Endothelial cell of umbilical vein (primary cell): ENCODE measurements at places on chromosomes 3 and 15. TPM values are rescaled to one million over a fixed set of nuclear protein-coding genes. Genes with fewer than 3 reads are reported as not detected.

DNA sequence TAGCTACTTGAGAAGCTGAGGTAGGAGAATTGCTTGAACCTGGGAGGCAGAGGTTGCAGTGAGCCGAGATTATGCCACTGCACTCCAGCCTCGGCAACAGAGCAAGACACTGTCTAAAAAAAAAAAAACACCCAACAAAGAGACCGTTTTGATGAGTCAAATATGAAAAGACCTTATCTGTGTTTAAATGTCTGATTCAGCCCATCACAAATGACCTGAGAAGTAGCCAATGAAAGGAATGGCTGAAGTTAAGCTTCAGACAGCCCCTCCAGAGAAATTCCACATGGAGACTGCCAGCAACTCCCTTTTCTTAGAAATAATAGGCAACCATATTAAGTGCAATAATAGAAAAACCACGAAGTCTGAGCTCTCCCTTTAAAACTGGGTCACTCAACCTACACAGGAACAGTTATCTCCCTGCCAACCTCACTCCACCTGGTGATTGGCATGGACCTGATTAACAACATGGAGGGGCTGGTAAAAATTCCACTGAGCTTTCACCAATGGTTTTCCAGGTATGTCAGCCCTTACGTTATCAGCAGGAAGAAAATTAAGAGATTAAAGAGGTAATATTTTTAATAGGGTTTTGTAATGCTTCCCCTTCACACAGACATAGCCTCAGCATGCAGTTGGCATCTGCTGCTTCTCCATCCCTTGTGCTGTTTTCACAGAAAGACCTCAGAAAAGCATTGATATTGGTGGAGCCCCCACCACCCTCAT is 238.1 kb upstream of the STT3B start:
- DNase-seq: no peak

DNA sequence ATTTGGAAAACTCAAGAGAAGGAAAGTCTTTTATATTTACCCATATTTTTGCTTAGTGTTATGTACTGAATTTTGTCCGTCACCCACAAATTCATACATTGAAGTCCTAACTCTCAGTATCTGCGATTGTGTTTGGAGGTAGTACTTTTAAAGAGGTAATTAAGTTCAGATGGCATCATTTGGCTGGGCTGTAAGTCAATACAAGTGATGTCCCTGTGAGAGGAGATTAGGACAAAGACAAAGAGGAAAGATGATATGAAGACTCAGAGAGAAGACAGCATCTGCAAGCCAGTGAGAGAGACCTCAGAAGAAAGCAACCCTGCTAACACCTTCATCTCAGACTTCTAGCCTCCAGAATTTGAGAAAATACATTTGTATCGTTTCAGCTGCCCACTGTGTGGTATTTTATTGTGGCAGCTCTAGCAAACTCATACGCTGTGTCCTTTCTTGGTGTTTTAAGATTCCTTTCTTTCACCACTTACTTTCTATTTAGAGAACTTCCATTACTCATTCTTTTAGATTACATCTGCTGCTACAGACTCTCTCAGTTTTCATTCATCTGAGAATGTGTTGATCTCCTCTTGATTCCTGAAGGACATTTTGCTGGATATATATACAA is 17.0 kb downstream of the LRCH3 start:
- no peak for DNase-seq

GRCh38 chr3:149881879-149882278 is 68.9 kb downstream of the RNF13 start:
- DNase-seq: no peak

- DNase-seq: no peak
These were observed 141.6 kb downstream of the CLSTN2 start for GRCh38 chr3:140076552-140076951.

DNA sequence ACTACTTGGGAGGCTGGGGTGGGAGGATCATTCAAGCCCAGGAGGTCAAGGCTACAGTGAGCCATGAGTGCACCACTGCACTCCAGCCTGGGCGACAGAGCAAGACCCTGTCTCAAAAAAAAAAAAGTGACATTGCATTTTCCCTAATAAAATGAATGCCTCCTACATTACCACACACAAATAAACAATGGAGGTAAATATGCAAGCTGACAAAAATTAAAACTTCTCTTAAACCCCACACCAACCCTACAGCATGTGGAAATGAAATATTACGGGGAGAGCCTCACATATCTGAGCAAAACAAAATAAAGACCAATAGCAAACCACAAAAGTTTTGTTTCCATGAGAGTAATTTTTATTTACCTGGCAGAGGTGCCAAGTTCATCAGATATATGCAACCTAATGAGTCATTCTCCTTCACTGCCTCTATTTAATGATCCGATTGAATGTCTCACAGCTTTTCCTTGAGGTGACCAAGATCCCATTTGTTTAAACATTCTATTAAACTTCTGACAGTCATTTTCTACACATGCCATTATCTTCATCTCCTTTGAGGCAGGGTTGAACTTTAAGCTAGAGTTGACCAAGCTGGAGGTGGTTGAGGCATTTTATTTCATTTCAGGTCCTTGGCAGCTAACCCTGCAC is 9.4 kb upstream of the CAV3 start:
- DNase-seq: no peak

- DNase-seq: peak; percentile 76
These were observed 220.1 kb downstream of the TUSC7 start for GRCh38 chr3:116929505-116930222.

DNA sequence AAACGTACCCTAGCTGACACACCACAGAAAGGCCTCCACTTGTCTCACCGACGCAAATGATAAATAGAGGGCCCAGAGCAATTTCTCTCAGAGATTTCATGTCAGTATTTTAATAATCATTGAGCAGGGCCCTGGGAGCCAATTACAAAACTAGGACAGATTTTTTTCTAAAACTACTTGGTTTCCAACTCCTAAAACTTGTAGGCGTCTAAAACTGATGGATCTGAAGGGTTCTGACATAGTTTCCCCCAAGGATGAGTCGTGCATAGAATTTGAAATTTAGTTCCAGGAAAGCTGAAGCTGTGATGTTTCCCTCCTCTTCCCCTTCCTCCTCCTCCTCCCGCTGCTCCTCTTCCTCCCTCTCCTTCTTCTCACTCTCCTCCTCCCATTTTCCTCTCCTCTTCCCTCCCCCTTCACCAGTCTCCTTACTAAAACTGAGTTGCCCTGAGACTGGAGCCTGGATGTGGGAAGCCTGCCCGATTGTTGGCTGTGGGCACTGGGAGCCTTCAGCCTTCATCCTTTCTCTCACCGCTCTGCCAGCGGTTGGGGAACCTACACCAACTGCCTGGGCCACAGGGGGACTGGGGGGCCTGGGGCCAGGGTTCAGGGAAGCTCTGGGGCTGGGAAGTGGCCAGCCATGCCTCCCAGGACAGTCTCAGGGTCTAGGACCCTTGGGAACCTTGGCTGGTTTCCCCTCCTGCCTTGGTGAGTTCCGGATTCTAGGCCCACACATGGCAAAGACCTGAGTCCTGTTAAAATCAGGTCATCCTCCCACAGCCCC is 73.9 kb upstream of the SLC6A11 start:
- no peak for DNase-seq

DNA sequence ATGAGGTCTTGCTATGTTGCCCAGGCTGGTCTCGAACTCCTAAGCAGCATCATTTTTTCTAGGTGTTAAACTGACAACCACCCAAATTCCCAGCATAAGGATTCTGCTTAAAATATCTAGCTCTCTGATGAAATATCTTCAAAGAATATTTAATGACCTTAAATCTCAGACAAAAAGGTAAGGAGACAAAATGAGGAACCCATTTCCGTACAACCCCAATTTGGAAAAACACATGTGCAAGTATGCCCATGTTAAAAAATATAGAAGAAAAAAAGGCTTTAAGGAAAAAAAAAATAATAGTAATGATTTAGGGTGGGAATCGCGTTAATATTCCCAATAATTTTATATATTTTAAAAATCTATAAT is 1.4 kb upstream of the SACM1L start:
- no peak for DNase-seq

DNA sequence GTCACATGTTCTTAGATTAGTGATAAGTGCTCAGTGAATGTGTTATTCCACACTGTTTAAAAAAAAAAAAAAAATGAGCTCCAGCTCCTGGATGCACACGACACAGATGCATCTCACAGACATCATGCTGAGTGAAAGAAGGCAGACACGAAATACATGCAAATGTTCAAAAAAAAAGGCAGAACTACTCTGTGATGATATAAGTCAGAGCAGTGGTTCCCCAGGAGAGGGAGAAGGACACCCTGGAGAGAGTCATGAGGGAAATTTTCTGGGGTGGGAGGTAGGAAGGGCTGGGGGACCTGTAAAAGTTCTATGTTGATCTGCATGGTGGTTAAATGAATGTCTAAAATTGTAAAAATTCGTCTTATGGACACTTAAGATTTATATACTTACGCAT is 4.3 kb downstream of the CSRNP1 start:
- no peak for DNase-seq

GRCh38 chr3:110900576-110900975 is 171.0 kb upstream of the NECTIN3 start:
- no peak for DNase-seq

DNA sequence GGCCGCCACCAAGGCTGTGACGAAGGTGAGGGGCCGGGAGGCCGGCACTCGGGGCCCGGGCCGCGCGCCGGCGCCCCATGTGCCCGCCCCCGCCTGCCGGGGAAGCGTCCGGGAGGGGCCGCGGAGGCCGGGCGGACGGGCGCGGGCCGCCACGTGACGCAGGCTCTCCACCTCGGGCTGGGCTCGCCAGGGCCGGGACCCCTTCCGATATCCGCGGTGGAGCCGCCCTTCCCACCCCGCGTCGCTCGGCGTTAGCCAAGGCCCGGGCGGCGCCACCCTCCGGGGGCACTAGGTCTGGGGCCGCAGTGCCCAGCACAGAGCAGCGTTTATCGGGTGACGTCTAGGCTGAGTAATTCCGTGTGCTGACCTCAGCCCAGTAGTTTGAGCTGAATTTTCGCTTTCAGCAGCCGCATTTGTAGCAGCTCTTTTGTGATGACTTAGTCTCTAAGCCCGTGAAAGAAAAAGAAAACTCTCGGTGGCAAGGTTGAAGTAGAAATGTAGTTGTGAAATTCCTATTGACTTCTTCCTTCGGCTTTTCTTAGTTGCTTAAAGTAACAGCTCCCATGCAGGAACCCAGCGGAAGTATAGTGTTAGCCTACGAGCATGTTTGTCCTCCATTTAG is 885 bp downstream of the CDV3 start:
- DNase-seq: peak; percentile 75

DNA sequence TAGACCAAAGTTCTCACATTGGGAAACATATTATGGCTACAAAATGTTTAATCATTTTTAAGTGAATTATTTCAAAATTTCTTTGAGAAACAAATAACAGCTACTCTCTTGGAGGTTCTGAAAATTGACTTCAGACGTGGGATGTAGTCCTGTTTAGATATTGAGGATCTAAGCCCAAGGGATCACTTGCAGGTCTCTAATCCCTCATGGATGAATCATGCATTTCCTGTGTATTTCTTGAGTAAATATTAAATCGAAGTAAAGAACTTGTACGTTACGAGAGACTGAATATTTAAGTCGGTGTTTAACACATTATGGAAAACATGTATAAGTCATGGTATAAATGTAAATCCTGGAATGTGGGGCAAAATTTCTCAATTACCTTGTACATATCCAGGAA is 119.8 kb downstream of the EPHA3 start:
- no peak for DNase-seq

DNA sequence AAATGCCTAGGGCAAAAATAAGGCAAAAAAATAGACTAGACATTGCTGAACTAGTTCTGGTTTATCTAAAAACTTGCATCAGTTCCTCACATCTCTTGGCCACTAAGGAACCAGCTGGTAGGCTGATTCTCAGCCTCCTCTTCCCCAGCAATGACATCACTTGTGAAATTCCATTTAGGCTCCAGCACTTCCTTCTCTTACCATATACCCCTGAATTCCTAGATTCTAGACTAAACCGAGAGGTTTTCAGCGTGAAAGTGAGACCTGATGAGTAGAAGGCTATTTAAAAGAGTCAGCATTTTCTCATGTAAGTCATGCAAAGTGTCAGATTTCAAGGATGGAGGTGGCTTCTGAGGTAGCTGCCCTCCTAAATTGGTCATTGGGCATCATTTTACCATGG is 247.1 kb upstream of the CDIN1 start:
- no peak for DNase-seq

DNA sequence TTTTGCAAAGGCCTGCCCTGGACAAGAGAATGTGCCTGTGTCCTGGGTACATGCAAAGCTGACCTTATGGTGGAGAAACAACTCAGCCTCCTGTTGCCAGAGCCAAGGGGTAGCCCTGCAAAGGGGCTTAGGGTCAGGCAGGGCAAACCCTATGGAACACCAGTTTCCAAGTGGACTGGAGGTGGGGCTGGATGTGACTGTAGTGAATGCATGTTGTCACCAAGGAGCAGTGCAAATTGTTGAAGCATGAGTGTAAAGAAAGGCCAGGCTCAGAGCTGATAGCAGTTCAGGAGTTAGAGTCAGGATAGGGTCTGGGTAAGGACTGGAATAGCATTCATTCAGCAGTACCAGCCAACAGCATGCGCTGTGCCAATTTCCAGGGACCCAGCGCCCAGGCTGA is 82.9 kb upstream of the PXYLP1 start:
- no peak for DNase-seq

DNA sequence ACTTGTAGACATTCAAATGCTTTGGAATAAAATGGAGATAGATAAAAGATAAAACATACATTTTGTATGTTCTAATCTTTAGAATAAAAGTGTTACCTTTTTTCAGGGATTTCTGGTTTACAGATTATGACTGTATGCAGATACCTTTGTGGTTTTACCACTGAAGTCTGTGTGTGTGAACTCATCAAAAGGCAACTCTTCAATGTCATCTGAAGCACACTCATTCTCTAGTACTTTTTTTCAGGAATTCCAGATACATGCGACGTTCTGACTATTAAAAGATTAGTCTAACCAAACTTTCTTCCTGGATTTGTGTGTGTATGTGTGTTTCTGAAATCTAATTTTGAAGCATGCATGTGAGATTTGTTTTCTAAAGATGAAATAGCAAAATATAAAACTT is 188.6 kb downstream of the NLGN1 start:
- DNase-seq: peak; percentile 14

AQP9 gene
- total RNA-seq: not detected in 2 replicates

TMCO5A gene
- not detected in 2 replicates for total RNA-seq

VIPR1 gene
- 0.67 and 3.8 TPM in 2 replicates for total RNA-seq

EOMES gene
- total RNA-seq: not detected in 2 replicates

KCNMB2 gene
- not detected in 2 replicates for total RNA-seq

KPNA4 gene
- 70.1 and 80.7 TPM in 2 replicates for total RNA-seq

AADAC gene
- 0.27 and 1.0 TPM in 2 replicates for total RNA-seq

ELL3 gene
- total RNA-seq: 2.4 and 3.6 TPM in 2 replicates

RBPMS2 gene
- 7.6 and 7.8 TPM in 2 replicates for total RNA-seq

FBXW12 gene
- not detected in 2 replicates for total RNA-seq

C3orf85 gene
- not detected in 2 replicates for total RNA-seq

HDDC3 gene
- total RNA-seq: 12.3 and 16.0 TPM in 2 replicates

GOLGA6L9 gene
- 3.8 and 4.5 TPM in 2 replicates for total RNA-seq

CIDEC gene
- total RNA-seq: not detected in 2 replicates

CHL1 gene
- not detected in 2 replicates for total RNA-seq

TRPM1 gene
- 0.53 TPM in 1 of 2 replicates, not detected in the other for total RNA-seq

TNFAIP8L3 gene
- total RNA-seq: 36.9 and 38.3 TPM in 2 replicates
